Uterine smooth muscle cell (primary cell): ENCODE measurements at places on chromosomes 5 and 9. TPM values are rescaled to one million over a fixed set of nuclear protein-coding genes. Genes with fewer than 3 reads are reported as not detected.

Gene NDUFS4
- 102 and 116 TPM in 2 replicates for total RNA-seq

Gene LOX
- total RNA-seq: 22.4 and 58.0 TPM in 2 replicates

Gene TRIO
- 266 and 274 TPM in 2 replicates for total RNA-seq

Gene CATSPER3
- total RNA-seq: 0.12 and 0.22 TPM in 2 replicates

Gene SARDH
- 4.2 and 13.7 TPM in 2 replicates for total RNA-seq

Gene CCDC112
- 10.1 and 13.2 TPM in 2 replicates for total RNA-seq

Gene ISL1
- 2.6 and 5.9 TPM in 2 replicates for total RNA-seq

Gene EQTN
- total RNA-seq: not detected in 2 replicates

Gene ZNF454
- total RNA-seq: 1.7 and 2.6 TPM in 2 replicates

Gene MZB1
- not detected in 2 replicates for total RNA-seq

Gene SLC34A3
- not detected in 2 replicates for total RNA-seq
